Stimulated activated CD8-positive, alpha-beta memory T cell treated with anti-CD3 and anti-CD28 coated beads, Interleukin-4, amount 100 ng/mL, for 1 hour (primary cell): ENCODE measurements at places on chromosomes 4 and X.

DNA sequence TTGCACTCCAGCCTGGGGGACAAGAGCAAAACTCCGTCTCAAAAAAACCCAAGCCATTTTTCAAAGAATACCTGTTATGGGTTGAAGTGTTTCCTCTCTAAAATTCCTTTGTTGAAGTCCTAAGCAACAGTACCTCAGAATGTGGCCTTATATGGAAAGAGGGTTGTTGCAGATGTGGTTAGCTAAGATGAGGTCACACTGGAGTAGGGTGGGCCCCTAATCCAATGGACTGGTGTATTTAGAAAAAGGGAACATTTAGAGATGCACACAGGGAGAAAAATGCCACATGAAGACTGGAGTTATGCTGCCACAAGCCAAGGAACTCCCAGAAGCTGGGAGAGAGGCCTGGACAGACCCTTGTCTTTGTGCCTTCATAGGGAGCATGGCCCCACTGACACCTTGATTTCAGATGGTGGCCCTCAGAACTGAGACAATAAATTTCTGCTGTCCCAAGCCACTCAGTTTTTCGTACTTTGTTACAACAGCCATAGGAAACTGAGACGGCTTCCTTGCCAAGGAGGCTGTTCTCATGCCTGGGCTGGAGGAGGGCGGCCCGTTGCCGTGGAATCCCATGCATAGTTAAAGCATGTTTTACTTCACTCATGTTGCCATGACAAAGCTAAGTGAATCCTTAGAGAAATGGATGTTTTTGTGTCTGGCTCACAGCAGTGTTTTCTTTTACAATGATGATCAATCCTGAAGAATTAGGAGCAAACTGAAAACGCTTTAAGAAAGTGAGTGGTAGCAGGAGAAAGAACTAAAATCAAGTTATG, 16.5 kb downstream of the TRAPPC2 start:
- DNase-seq, result no peak

GRCh38 chr4:75699299-75699698, 25.1 kb upstream of the USO1 start:
- DNase-seq, result no peak

DNA sequence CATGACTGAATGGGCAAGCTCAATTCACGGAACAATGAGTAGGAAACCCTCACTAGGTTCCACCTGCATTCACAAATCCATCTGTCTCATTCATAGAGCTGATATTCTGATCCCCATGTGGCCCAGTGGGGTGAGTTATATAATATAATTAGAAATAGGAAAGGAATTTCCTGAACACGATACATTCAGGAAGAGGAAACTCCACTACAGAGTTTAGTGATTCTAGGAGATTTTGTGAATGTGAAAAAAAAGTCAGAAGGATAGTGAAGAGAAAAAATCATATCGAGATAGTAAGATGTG, 471.2 kb downstream of the GASK1B start:
- no peak for DNase-seq

- DNase-seq, result no peak
These were observed 2.9 kb downstream of the RAPGEF2 start for GRCh38 chr4:159105761-159106243.

GRCh38 chr4:145099653-145100052, 1.5 kb downstream of the ABCE1 start:
- DNase-seq, result no peak

DNA sequence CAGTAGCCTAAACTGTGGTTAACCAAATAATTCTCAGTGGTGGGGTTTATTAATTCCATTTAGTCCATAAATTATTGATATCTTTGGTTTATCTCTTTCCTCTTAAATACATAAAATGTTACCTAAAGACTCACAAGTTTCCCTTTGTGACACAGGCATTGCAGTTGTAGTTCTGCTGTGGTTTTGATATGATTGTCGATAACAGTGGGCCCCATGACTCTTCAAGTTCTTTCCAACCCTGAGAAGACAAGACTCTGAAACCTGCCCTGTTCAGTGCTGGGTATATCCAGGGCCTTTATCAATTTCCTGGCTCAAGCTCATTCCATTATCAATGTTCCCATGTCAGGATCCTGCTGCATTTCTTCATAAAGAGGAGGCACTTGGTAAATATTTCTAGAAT, 117.9 kb upstream of the TBC1D9 start:
- DNase-seq, result no peak

GRCh38 chr4:151417766-151418376, 8.9 kb downstream of the FHIP1A start:
- no peak for DNase-seq

GRCh38 chrX:78997870-78998558, 52.8 kb downstream of the P2RY10 start:
- DNase-seq, result no peak

DNA sequence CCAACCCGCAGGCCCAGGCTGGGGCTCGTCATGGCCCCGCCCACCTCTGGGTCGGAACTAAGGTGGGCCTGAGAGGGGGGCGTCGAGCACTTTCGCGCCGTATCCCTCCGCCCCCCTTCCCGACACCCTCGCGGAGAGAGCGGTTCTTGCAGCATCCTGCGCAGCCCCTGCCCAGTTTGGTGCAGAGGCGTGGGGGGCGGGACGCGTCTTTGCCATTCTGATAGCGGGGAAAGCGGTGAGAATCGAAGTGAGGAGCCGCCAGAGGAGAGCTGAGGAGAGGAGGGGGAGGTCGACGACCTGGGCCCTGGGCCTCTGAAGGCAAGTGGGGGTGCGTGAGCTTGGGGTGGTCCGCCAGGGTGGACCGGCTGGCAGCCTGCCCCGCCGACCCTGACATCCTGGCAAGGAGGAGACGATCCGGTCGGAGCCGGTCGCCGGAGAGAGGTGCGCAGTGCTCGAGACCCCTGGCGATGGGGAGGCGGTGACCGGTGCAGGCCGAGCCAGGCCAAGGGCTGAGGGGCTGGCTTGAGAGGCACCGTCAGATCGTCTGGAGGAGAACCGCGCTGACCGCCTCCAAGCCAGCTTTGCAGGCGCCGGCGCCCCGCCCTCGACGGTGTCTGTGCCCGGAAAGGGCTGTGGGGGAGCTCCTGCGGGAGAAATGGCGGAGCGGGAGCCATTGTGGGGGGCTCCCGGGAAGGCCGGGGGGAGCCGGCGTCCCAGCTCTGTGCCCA, 25.5 kb downstream of the GPRASP3 start:
- DNase-seq, result no peak

DNA sequence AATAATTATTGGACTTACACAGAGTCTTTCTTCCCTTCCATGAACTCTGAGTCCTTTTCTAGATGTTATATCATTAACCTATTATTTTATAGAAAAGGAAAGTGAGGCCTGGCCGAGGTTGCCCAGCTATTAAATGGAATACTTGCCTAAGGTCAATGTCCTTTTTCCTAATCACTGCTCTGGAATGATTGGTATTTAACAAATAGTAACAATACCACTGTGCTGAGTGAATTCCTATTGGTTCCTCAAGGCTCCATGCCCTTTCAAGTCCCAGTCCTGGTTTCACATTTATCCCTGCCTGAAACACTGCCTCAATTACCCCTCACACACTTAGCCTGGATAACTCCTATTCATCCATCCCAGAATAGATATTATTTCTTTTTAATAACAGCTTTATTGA, 6.2 kb downstream of the TCEAL9 start:
- DNase-seq, result no peak

- no peak for DNase-seq
These were observed 105.1 kb downstream of the CLDN22 start for GRCh38 chr4:183214912-183215488.

DNA sequence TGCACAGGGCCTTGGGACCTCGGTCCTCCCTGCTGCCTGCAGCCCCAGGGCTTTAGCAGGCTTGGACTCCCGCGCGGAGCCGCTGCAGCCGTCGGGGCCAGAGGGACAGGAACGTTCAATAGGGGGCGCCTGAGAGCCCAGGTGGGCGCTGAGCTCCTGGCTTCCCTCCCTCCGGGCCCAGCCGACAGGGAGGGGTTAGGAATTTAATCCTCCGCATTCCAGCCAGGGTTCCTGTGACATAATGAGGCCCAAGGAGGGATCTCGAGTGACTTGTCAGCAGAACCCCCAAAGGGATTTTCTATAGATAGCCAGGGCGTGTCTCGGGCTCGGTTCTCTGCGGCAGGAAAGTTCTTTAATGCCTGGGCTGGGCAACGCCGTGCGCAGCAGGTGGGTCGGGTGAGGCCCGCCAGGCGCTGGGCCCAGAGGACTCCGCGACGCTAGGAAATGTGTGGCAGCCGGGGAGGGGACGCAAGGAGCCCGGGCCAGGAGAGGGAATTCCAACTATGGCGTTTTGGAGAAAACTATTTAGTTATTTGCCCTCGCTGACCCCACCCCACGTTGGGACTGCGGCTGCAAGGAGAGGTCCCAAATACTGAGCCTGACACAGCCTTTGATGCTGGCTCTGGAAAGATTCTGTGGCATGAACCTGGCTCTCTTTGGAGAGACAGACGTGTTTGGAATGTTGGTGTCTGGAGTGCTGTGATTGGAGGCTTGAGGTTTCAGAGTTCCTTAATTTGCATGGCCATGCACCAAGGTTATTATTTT, 285.2 kb upstream of the GATB start:
- no peak for DNase-seq

GRCh38 chr4:102641793-102642192, 119.0 kb downstream of the MANBA start:
- DNase-seq, result no peak

DNA sequence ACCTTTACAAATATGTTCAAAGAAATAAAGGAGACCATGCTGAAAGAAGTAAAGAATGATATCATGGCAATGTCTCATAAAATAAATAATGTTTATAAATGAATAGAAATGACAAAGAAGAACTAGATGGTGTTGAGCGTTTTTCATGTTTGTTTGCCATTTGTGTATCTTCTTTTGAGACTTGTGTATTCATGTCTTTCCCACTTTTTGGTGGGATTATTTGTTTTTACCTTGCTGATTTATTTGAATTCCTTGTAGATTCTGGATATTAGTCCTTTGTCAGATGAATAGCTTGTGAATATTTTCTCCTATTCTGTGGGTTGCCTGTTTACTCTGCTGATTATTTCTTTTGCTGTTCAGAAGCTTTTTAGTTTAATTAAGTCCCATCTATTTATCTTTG, 732.4 kb downstream of the FAT4 start:
- no peak for DNase-seq

- DNase-seq, result no peak
These were observed 35.7 kb downstream of the ACE2 start for GRCh38 chrX:15564981-15565579.

DNA sequence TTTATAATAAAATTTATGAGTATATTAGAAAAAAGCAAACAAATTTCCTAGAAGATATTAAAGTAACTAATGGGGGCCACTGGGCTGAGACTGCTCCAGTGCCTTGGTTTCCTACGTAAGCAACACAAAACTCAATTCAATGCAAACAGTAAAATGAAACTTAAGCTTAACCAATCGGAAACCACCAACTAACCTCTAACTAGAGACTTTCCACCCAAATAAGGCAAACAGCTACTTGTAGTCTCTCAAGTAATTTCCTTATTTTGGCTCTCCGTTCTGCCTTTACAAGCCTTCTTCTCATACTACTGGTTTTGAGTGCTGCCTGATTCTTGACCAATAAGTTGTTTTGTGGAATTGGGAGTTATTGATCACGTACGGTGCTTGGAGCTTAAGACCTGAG, 167.3 kb upstream of the VEGFC start:
- DNase-seq, result no peak

DNA sequence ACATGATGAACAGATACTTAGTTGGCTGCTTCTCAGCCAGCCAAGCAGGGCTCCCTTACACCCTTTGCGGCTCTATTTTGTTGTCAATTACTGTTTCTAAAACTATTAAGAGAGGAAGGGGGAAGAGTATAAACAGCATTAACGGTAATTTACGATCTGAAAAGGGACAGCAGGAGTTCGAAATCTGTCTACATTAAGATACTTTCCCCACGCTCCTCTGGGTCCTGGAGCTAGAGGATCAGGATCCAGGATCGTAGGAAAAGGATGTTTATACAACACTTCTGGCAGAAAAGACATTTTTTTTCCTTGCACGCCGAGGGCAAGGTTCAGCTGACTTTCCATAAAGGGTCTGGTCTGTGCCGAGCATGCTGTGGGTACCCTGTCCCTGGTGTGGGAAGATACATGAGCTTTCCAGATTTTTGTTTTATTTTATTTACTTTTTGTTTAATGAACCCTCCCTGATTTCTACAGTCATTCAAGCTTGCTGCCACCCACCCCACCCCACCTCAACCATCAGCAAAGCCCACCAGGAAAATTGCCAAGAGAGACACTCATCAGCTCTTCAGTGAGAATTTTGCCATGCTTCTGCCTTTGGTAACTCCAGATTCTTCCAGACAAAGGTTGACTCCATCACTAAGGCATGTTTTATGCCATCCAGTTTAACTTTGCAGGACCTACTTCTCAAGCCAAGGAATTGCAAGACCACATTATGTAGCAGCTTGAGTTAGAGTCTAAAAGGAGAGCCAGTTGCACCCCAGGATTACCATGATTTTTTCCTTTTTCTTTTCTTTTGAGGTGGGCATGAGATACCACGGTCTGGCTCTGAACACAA, 188.1 kb downstream of the QDPR start:
- DNase-seq, result no peak
